Activated T-cell treated with anti-CD3 and anti-CD28 coated beads, Interleukin-2, amount 50 U/mL, for 1 hour (primary cell): ENCODE measurements at places on chromosomes 2 and 18.

- no peak for DNase-seq
These were observed 308.0 kb upstream of the STON1 start for GRCh38 chr2:48221846-48222516.

DNA sequence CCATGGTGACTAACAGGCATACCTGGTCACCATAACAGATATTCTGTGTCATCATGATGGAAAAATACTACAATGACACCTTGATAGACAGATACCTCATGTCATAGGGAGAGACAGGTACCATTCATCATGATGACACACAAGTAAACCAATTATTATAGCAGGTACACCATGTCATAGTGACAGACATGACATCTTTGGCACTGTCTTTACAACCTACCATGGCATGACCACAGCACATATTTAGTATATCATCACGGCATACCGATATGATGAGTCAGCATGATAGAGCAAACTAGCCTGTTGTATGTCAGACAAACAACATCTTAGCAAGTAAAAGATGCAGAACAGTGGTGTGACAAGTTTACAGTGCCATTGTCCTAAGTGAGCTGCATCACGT lies 101.3 kb upstream of the KLHL29 start:
- DNase-seq, result no peak

DNA sequence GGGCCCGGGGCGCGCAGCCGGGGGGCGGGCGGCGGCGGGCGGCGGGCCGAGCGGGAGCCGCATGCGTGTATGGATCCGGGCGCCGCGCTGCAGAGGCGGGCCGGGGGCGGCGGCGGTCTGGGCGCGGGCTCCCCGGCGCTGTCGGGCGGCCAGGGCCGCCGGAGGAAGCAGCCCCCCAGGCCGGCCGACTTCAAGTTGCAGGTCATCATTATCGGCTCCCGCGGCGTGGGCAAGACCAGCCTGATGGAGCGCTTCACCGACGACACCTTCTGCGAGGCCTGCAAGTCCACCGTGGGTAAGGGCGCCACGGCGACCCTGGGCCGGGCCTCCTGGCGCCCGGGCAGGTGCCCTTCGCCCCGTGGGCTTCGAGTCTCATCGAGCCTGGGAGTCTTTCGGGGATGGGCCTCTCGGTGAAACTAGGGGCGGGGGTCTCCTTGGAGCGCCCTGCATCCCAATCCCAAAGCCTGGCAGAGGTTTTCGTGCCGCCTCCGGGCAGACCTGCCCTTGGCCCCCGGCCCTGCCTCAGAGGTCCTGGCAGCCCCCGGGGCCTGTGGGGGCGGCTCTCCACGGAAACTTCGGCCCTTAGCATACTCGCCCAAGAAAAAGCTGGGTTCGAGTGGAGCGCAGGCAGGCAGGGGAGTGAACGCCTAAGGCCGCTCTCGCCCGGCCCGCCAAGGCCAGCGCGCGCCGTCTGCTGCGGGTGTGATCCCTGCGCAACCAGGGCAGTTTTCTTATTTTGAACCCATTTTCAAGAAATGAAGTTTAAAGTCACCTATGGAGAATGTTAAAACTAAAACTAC lies 622 bp downstream of the RAB12 start:
- peak; percentile 32 for DNase-seq

DNA sequence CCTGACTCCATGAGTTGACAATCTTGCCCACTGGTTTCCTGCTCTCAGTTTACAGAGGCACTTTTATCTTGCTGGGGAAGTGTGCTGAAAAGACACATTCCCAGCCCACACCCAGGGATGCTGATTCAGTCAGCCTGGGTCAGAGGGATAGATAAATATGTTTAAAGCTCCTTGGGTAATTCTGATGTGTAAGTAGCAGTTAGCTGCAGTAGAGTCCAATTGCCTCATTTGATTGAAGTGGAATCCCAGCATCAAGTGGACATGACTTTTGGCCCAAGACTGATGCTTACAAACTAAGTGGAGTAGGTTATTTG lies 29.4 kb downstream of the PSD4 start:
- no peak for DNase-seq

DNA sequence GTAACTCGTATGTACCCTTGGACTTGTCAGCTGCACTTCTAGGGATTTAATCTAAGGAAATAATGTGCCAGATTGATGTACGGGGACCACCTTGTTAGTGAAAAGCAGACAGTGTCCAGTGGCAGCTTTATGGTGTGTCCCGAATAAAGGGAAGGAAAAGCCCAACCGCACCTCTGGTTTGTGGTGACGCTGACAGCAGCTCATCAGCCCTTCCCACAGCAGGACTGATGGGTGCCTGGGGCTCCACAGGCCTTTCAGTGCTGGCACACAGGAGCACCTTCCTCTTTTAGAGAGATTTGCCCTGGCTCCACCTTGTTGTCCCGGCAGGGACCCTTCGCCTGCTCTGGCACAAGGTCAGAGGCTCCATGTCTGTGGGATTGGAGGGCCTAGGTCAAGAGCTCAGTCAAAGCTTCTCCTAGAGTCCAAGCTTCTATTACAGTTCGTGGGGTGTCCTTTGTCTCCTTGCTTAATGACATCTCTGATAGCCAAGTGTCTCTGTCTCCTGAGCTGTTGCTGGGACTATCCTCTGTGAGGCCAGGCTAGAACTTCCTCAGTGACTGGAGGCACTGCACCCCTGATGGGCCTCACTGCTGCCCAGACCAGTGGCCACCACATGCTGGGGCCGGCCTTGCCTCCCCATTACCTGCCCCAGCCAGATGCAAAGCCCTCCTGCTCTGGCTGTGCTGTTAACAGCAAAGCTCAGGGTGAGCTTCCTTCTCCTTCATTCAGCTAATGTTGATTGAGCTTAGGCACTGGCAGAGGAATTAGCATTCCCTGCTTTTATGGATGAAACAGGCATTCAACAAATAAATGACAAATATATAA lies 33.0 kb upstream of the SCLY start:
- no peak for DNase-seq

DNA sequence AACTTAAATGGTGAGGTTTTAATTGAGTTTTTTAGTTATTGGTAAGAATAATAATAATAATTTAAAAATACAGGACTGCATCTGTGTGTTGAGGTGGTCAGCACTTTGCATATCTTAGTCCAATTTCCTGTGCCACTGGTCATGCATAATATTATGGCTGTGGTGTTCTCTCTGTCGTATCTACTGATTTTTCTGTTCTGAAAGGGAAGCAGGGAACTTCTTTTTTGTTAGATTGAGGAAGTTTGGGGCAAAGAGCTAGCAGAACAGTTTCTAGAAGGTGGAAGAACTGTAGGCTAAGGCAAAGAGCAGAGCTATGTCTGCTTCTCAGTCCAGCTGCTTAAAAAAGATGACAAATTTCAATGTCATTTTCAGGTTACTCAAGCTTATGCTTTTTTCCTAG lies 74.3 kb downstream of the XRCC5 start:
- no peak for DNase-seq

DNA sequence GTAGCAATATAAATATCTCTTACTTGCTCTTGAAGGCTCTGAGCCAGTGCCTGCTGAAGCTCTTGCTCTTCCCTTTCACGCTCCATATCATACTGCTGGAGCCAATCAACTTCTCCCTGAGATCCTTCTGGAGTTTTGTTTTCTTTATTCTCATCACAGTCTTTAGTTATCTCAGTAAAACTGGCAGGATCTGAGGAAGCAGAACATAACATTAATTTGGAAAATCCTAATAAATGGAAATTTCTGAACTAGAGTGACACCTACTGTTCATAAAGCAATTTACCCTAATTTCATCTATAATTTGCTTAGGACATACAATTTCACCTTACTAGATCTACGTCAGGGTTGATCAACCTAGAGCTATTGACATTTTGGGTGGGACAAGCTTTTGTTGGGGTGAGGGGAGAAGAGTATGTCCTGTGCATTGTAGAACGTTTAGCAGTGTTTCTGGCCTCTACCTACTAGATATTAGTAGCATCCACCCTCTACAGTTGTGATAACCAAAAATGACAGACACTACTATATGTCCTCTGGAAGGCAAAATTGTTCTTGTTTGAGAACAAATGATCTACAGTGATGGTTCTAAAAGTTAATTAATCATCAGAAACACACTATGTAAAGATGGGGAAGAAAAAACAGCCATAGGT lies 47.2 kb downstream of the VIL1 start:
- DNase-seq, result no peak

DNA sequence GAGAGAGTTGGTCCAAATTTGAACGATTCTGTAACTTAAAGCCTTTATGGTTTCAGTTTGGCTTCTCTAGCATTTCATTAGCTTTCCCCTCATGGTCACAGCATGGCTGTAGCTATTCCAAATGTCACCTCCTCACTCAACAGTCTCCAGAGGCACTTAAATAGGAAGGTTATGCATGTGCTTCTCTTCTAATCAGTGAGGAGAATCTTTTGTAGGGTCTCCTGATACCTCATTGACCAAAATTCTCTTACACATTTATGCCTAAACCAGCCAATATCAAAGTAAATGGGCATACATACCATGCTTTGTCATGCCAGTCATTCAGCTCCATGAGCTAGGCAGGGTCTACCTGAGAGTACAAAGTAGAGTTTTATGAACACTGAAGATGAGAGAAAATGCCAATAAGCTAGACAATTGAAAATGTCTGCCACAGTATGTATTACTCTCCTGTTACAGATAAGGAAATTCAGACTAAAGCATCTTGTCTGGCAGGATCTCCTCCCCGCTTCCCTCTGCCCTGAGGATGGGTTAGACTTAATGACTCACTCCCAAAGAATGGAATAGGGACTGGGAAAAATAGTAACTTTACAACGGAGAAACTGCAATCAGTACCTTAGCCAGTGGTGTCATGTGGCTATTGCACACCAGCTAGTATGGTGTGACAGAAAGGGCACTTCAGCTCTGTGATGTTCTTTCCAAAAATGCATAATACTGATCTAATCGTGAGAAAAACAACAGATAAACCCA lies 15.4 kb downstream of the DSG2 start:
- no peak for DNase-seq

DNA sequence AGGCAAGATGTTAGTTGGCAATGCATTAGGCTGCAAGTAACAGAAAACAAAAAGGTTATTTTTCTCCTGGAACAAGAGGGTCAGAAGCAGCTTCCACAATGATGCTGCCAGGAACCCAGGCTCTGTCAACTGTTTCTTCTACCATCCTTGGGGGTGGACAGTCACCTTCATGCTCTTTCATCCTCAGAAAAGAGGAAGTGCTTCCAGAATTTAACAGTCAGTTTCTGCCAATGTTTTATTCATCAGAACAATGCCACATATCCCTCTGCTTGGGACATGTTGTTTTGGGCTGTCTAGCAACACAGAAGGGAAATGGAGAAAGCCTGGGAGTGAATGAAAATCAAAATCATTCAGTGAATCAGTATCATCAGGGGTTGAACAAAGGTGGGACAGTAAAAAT lies 7.1 kb downstream of the TMEM182 start:
- DNase-seq, result no peak

- no peak for DNase-seq
These were observed 793.2 kb downstream of the SUCLG1 start for GRCh38 chr2:83665894-83666293.

DNA sequence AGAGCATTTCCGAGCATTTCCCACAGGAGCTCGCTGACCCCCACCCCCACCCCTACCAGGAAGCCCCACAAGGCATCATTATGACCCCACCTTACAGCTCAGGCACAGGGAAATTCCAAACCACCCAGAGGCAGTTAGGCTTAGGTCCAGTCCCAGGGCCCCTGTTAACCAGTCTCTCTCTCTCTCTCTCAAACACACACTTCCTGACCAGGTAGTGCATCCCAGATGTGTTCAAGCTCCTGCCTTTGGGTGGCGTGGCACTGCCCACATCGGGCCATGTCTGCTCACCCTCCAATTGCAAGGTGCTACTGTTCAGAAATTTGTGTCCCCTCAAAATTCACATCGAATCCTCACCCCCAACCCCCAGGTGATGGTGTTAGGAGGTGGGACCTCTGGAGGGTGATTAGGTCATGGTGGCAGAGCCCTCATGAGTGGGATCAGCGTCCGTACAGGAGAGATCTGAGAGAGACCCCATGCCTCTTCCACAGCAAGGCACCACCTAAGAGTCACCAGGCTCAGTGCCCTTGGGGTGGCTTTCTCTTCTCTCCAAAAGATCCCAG lies 8.8 kb downstream of the COPS9 start:
- DNase-seq, result no peak

DNA sequence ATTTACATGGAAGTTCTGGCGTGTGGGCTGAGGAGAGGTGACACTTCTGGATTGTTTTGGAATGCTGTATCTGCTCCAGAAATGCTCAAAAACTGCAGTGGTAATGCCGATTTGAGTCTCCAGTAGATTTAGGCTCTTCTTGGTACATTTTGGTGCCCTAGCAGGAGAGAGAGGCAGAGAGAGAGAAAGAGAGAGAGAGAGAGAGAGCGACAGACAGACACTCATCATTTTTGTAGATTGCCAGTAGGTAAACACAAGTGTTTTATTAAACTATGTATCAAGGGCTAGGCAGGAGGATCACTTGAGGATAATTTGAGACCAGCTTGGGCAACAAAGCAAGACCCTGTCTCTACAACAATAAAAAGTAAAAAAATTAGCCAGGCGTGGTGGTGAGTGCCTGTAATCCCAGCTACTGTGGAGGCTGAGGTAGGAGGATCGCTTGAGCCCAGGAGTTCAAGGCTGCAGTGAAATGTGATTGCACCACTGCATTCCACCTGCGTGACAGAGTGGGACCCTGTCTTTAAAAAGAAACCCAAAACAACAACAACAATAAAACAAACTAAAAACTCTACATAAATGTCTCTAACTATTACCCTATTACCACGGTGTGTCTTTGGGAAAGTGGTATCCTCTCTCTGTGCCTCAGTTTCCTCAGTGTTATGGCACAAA lies 60.2 kb downstream of the GATA6 start:
- no peak for DNase-seq

DNA sequence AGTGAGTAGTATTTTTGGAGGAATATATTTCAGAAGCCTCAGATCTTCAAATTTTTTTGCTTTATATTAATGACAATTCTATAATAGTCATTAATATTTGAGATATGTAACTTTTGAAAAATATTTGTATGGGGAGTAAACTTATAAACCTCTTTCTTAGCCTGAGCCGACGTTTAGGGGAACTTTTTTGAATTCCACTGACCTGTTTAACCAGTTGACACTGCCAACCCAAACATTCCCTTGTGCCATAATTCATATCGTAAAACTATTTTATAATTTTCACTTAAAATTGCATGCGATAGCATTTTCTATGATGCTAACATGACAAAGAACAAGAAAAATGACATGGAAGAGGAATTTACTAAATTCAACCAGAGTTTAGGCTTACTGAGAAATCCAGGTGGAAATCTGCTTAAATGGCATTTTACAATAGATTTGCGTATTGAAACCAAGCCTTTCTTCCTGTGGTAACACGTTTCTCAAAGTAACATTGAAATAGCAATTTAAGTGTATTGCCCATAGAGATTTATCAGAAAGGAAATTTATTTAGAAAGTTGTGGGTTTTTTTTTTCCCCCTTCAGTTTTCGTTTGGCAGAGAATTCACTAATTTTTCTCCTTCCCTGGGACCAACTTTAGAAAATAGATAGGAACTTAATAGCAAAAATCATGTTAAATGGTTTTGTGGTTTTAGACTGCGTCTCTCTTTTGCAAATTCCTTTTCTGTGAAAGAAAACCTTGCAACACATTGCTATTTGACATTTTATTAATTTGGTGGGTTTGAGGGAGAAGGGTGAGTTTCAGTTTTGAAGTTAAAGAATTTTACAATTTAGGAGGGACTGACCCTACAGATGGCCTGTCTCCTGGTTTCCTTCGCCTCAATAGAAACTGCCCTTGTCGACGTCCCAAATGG lies 77.4 kb downstream of the TANC1 start:
- no peak for DNase-seq
